Stimulated activated CD4-positive, alpha-beta T cell treated with anti-CD3 and anti-CD28 coated beads, Interleukin-12 subunit alpha, Interleukin-12 subunit beta, amount 100 ng/mL, for 24 hours (primary cell): ENCODE measurements at places on chromosomes 2 and 18.

DNA sequence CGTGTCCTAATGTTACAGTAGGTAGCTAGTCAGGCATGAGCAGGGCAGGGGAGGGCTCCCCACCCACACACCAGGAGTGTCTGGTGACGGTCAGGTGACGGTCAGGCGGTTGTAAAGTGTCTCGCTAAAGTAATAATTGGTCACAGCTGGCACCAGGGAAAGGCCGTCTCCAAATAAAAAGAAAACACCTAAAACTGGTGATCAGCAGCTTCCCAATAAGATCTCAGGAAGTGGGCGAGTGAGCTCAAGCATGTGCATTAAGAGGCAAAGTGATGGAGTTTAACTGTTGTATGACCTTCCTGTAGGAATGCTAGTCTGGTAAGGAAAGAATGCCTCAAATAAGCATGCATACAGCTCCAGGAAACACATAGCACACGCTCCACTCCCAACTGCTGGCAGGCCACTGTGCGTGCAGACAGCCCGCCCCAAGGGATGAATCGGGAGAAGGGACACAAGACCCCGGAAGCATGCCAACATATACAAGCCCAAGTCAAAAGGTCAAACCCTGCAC lies 177.1 kb downstream of the RNF144A start:
- DNase-seq = no peak

DNA sequence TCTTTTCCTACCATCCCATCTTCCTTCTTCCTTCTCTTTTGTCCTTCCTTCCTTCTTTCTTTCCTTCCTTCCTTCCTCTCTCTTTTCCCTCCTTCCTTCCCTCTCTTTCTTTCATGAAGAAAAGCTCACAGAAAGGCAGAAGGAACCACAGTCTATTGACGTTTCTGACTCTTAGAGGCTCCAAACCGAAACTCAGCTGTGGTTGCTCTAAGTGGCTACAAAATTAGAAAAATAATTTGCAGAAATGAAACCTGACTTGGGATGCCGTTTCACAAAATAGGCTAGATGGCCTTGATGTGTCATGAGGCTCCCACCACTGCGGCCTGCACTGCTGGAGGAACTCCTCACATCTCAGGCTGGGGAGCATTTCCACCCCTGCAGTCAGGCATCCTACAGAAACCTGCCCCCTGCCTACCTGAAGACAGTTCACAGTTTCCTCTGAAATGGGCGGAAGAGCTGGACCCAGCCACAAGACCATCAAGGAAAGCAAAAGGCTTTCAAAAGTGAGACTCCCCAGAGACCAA lies 165.6 kb downstream of the SMAD7 start:
- no peak for DNase-seq

DNA sequence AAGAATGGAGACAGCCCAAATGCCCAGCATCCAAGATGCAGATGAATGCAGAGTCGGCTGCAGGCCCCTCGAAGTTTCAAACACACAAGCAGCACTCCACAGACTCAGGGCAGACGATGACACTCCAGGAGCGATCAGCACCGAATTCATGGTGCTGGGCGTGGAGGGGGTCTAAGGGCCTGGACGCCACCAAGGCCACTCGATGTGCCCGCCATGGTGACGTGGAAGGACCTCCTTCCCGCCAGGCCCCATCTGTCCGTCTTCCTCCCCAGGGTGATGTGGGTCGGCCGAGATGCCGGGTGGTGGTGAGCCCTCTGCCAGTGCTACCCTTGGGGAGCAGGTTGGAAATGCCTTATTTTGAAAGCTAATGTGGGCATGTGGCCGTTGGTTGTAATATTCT lies 9.4 kb downstream of the KIF1A start:
- no peak for DNase-seq

- no peak for DNase-seq
These were observed 88.2 kb upstream of the HK2 start for GRCh38 chr2:74745766-74746165.

- no peak for DNase-seq
These were observed 143.3 kb upstream of the ITGA4 start for GRCh38 chr2:181313845-181314244.

GRCh38 chr2:28161466-28161865 lies 231.2 kb upstream of the FOSL2 start:
- DNase-seq = no peak

- DNase-seq = no peak
These were observed 141.9 kb downstream of the TTC32 start for GRCh38 chr2:19759880-19760279.
